Right ventricle myocardium inferior (tissue), 1 donor: ENCODE measurements at places on chromosomes 4 and X. TPM values are rescaled to one million over a fixed set of nuclear protein-coding genes. Genes with fewer than 3 reads are reported as not detected.

- no peak for DNase-seq
Observed at GRCh38 chrX:106862972-106863688, 40.0 kb downstream of the RIPPLY1 start.

The NALF2 gene
- total RNA-seq = 41.1 TPM

DNA sequence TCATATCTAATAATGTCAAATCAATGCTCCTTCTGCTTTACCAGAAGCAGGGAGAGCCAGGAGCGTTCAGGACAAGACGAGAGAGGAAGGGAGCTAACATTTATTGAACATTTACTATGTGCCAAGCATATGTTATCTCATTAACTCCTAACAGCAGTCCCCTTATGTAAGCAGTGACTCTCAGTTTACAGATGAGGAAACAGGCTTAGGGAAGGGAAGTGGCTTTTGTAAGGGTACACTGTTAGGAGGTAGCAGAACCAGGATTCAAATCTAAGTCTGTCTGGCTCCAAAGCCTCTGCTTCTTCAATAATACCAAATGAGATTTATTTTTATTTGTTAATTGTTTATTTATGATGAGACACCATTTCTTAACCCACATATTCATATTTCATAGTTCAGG is 2.6 kb upstream of the STARD8 start:
- no peak for DNase-seq

GRCh38 chrX:24149351-24150050 is at the start of gene ZFX:
Gene ZFX, plus strand, starts transcription at chrX:24149729. Its CDS starts 23,014 bp downstream, at chrX:24172743.
- peak; percentile 76 for DNase-seq

DNA sequence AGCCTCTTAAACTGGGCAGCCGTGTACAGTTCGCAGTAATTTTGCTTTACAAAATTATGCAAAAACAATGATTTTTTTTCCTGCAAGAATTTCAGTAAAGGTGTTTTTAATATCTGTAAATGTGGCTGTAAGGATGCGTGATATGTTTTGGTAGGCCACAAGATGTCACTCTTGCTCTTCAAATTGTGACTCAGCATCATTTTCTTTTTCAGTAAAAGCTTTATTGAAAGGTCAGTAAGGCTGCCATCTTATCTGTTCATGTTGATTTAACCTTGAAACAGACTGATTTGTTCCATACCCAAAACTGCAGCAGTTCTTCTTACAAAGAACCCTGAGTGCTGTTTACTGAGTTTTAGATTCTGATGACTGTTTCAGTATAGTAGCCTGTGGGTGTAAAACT is 39.9 kb downstream of the TXLNG start:
- no peak for DNase-seq

The TMEM271 gene
- not detected for total RNA-seq

GRCh38 chr4:2177443-2178093 is 64.4 kb downstream of the HAUS3 start:
- DNase-seq = no peak

GRCh38 chr4:66300336-66300934 is 630.1 kb upstream of the EPHA5 start:
- DNase-seq = no peak

DNA sequence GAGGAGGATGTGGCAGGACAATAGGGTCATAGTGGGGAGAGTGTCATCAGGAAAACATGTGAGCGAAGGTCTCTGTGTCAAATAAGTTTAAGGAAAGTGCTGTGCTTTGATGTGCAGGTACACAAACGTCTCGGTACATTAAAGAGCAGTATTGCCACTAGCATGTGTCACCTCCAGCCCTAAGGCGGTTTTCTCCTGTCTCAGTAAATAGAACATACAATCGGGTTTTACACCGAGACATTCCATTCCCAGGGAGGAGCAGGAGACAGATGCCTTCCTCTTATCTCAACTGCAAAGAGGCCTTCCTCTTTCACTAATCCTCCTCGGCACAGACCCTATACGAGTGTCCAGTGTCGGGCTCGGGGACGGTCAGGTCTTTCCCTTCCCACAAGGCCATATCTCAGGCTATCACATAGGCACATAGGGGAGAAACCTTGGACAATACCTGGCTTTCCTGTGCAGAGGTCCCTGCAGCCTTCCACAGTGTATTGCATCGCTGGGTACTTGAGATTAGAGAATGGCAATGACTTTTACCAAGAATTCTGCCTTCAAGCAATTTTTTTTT is 684.5 kb downstream of the PDHA2 start:
- DNase-seq = no peak

GRCh38 chrX:3143043-3143799 is 102.0 kb downstream of the ARSF start:
- DNase-seq = no peak

The PCDH7 gene
- total RNA-seq = 21.7 TPM

The SCML2 gene
- 1.4 TPM for total RNA-seq

GRCh38 chr4:131316086-131316485 is 1833.0 kb upstream of the PCDH10 start:
- DNase-seq = no peak

The KIF4A gene
- total RNA-seq = 0.84 TPM

GRCh38 chrX:13494562-13494961 is 74.8 kb upstream of the EGFL6 start:
- no peak for DNase-seq
